ENCODE measurements at places on chromosomes 16 and 17.

DNA sequence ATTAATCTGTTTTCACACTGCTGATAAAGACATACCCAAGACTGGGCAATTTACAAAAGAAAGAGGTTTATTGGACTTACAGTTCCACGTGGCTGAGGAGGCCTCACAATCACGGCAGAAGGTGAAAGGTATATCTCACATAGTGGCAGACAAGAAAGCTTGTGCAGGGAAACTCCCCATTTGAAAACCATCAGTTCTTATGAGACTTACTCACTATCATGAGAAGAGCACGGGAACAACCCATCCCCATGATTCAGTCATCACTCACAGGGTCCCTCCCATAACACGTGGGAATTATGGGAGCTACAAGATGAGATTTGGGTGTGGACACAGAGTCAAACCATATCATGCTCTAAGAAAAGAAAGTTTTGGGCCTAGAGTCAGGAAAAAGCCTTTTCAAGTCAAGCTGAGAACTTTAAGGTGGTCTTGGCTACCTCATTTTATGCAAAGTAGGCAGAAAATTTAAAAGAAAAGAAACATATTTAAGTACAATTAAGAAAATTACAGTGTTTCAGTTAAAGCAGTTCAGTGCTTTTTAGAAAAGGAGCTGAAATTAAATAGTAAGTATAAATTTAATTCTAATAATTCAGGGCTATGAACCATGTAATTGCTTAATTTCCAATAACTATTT, 24.9 kb upstream of the CRYM start:
- no peak for DNase-seq

- DNase-seq, result no peak
These were observed 81.6 kb upstream of the XYLT1 start for GRCh38 chr16:17552351-17552750.

- no peak for DNase-seq
These were observed 5.3 kb upstream of the DNAH2 start for GRCh38 chr17:7712111-7712771.

DNA sequence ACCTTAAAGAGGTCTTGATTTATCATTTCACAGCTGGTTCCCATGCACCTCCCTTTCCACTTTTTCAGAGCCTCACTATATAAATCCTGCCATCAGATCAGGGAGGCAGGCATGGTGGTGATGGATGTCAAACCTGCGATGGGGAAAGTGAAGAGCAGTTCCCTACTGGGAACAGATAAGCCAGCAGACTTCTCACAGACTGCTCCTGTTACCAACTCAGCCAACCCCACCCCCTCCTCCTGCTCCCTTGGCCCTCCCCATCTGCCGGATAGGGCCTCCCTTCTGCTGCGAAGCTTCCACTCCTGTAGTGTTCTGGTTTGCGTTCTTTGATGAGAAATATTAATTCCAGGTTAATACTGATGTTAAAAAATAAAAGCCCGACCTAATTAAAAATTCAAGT, 232.1 kb downstream of the STX8 start:
- DNase-seq, result no peak

- no peak for DNase-seq
These were observed 1.2 kb downstream of the SRR start for GRCh38 chr17:2304931-2305330.

DNA sequence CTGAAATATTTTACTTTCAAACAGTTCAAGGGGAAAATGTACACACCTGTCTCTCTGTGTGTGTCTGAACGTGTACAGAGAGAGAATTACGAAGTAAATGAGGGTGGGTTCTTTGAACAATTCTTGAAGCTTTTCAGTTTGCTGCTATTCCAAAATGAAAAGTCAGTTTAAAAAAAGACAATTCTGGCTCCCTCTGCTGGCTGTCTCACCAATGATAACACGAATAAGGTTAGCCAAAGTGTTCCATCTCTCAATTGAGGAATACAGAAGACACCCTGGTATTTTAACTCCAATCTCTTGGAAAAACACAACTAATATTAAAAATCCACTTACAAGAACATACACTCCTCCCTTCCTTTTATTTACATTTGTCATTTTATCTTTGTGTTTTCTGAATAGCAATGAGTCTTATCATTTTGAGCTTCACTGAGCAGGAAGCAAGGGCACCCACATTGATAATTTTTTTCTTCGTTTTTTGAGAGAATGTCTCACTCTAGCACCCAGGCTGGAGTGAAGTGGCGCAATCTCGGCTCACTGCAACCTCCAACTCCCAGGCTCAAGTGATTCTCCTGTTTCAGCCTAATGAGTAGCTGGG, 20.5 kb downstream of the EFTUD2 start:
- DNase-seq, result no peak

DNA sequence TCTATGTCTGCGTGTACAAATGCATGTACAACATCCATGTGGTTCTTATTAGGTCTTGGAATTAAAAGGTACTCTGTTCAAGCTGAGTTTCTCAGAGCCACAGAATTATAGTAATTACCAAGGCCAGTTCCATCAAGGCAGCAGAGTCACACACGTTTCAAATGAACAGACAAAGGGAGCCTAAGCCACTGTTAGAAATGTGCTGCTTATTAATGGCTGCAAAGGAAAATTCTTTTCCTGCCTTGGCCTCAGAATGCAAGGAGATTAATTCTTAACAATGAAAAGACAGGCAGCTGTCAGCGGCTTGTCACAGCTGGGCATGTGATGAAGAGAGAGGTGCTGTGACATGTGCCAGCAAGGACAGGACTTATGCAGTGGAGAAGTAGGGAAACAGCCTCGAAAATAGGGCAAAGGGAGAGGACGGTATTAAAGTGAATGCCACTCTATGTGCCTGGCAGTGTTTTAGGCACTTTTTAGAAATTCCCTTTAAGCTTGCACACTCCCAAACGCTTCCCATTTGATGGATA, 100.1 kb upstream of the CLEC3A start:
- DNase-seq, result no peak

DNA sequence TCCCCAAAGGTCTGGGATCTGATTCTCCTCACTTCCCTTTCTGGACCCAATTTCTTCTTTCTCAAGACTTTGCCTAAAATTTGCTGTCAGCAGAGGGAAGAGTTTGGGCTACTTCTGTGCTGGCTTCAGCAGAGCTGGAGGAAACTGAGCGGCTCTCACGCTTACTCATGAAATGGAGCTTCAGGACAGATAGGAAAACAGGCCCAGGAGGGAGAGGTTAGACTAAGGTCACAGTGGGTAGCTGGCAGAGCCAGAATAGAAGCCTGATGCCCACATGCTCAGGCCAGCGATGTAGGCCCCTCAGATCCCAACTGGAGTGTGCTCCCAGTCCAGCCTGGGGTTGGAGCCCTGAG, 593 bp downstream of the SLC38A7 start:
- DNase-seq, result no peak

GRCh38 chr17:8994319-8994718, 27.0 kb upstream of the NTN1 start:
- peak; percentile 24 for DNase-seq

GRCh38 chr17:59400858-59401257, 69.4 kb downstream of the YPEL2 start:
- DNase-seq, result no peak

DNA sequence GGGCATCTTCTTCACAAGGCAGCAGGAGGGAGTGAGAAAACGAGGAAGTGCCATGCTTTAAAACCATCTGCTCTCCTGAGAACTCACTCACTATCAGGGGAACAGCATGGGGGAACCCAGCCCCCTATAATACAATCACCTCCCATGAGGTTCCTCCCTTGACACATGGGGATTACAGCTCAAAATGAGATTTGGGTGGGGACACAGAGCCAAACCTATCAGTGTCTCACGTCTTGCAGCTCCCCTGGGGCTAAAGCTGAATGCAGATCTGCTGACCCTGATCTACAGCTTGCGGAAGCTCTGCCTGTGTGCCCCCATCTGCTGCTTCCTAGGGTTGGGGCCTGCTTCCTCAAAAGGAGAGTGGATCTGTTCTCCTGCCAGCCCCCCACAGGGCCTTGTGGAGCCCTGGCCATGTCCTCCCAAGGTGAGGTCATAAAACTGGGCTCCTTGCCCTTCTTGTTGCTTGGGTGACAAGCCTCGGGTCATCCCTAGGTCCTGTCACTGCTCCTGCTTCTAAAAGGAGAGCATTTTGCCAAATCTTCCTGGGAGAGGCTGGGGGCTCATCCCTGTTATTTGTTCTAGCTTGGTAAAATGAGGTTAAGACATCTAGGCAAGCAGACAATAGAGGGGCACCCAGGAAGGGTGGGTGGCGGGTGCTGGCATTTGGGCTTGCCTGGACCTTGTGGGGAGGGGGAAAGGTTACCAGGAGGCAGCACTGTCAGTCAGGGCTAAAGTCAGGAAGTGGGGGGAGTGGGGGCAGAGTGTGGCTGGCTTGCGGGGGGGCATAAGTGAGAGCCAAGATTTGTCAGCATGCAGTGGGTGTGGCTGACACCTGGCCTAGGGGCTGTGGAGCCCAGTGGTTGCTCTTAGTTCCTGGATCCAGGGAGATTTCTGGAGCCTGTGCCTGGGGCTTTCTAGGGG, 16.0 kb downstream of the KRT33A start:
- no peak for DNase-seq

DNA sequence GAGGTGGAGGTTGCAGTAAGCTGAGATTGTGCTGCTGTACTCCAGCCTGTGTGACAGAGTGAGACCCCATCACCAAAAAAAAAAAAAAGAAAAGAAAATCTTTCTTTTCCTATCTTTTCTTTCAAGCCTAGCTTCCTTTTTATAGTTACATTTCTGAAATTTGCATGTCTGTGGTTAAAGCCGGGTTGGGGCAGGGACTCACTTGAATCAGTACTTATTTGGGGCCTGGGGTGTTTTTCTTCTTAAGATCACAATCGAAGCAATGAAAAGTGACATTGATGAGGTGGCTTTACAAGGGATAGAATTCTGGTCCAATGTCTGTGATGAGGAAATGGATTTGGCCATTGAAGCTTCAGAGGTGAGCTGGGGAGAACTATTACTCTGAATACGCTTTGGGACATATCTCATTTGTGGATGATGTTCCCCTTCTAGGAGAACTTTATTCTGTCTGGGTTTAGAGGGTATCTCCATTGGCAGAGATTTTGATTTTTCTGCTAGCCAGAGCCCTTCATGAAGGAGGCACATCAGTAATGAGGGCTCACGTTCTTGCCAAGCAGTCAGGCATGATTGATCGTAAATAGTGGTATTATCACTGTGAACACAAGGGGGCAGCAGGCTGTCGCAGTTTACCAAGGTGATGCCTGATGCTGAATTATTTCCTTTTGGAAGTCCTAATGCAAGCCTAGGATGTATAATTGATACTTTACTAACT, 14.3 kb downstream of the KPNB1 start:
- DNase-seq, result peak; percentile 35

DNA sequence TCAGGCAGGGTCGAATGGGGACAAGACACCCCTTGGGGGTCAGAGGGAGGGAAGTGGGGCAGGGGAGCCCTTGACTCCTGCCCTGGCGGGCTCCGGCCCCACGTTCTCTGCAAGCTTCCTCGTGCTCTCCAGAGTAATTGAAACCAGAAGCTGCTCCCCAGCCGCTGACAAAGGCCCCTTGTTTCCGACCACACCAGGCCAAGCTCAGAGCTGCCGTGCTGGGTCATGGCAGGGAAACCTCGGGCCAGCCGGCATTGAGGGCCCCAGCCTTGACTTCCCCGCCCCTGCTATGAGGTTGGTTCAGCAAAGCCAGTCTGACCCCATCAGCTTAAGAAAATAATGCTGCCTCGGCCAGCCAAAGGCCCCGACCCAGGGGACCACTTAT, 43.3 kb downstream of the TIMM22 start:
- DNase-seq, result no peak

DNA sequence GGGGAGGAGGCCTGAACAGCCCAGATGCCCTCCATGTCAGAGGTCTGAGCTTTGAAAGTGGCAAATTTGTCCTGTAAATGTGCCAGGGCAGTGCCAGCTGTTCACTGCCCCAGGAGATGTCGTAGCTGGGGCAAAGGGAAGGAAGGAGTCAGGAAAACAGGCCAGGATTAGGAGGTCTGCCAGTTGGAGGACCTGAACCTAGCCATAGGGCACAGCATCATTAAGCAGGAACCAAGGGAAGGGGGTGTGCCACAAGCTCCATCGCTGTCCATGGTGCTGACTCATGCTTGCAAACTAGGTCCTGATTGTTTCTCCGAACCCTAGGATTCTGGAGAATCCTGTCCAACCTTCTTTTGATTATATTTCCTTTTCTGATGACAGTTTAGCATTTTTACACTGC, 124.2 kb downstream of the TMEM132E start:
- no peak for DNase-seq

DNA sequence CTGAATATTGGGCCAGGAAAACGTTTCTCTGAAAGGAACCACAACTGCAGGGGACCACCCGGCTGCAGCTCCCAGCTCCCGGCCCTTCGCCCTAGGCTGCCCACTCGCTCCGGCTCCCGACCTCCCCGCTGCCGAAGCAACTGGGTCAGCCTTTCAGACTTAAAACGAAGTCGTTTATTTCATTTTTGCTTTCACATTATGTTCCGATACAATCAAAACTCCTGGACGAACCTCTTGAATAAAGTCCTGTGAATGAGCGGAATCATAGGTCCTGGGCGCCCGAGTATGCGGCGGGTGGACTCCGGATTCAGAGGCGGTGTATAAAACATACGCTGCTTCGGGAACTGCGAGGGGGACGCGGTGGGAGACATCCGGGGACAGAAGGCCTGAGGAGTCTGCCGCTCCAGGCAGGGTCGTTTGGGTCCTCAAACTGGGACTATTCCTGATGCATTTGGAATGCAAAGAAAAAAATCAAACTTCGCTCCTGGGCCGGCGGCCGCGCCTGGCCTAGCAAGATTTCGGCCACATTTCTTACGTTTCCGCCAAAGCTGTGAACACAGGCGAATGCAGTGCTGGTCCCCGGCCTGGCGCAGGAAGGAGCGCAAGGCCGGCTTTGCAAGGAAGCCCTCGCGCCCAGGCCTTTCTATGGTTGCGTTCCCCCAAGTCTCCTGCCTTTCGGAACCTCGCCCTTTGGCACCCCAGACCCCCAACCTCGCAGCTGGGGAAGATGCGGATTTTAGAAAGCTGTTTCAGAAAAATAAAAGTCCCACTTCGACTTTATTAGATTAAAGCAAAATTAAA, 3.7 kb downstream of the CBLN1 start:
- no peak for DNase-seq

DNA sequence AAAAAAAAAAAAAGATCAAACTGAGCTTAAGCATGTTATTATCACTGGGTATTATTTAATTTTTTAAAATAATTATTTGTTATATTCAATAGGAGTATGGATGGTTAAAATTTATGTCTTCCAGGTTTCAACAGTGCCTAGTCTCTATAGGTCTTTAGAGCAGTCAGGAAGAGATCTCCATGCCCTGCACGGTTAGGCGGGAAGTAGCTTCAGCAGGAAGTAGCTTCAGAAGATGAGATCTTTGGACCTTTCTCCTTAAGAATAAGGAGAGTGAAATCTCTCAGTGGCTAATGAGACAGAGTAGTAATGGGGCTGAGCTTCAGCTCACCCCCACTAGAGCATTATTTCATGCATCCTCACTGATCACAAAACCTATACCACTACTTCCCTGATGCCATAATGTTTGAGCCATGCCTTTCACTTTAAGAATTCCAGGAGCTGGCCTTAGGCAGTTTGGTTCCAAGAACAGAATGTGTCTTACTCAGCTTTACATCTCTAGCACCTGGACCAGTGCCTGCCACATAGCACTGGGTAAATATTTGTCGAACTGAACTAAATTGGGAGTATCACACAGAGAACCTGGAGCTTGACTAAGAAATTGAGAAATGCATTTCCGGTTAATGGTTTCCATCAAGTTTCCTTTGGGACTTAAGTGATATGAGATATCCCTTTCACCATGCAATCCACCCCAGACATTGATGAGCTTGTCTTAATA, 43.5 kb downstream of the SCPEP1 start:
- no peak for DNase-seq

Data from stimulated activated CD8-positive, alpha-beta memory T cell treated with anti-CD3 and anti-CD28 coated beads, Interleukin-2, amount 100 ng/mL, for 1 hour (primary cell).